ENCODE measurements at places on chromosomes 11 and 22.

- no peak for DNase-seq
Measured at GRCh38 chr11:16397390-16397789, 41.0 kb upstream of the SOX6 start.

- no peak for DNase-seq
Measured at GRCh38 chr22:48522271-48522670, 1305.4 kb downstream of the BRD1 start.

DNA sequence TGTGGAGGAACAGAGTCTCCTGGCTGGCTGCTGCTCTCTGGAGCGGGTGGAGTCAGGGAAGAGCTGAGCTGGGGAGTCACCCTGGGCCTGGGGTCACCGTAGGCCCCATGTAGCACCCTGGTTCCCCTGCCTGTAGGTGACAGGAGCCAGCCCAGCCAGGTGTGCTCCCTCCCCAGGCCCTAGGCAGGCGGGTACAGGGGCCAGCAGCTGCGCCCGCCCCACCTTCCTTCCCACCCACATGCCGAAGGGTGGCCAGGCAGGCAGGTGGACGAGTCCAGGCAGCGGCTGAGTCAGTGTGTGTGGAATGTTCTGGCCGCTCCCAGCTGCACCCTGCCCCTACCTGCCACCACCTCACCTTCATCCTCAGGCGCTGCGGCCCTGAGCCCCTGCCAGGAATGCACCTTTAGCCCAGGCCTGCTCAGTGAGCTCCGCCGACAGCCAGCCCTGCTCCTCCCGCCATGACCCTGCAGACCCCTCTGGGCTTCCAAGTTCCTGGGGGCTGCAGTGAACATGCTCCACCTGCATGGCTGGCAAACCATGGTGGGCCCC, 654 bp upstream of the SYT8 start:
- no peak for DNase-seq

DNA sequence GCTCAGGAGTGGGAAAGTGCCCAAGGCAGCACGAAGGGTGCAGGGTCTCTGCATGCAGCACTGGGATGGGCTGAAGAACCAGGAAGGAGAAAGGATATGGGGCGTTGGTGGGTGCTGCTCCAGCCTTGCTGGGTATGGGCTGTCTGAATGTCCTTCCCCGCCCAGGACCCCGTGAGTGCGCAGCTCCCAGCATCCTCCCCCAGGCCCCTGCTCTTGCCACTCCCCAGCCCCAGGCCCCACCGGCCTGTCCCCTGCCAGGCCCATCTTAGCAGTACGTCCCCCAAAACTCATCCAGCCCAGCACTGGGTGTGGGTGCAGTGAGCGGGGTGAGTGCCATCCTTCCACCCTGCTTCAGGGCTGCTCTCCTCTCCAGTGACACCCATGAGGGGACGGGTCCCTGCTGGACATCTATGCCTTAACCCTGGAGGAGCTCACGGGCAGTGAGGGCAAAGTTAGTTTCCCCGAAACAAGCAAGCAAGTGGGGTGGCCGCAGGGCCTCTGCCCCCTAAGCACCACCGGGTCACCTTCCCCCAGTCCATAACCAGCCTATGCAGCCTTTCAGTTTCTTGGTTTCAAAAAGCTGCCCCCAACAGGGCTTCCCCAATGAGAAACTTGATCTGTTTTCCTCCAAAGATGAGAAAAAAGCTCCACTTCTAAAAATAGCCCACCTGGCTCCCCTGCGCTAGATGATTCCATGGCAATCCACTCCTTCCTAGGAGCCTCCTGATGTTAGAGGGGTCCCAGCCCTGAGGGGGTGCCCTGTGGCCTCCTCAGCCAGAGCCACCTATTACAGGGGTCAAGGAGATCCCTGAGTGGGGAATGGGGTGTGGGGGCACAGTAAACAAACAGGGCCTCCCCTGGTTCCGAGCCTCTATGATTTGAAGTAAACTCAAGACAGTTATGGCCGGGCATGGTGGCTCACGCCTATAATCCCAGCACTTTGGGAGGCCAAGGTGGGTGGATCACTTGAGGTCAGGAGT, 103.8 kb downstream of the MORC2 start:
- DNase-seq = no peak

GRCh38 chr22:32477596-32477995, 3.0 kb downstream of the FBXO7 start:
- DNase-seq = no peak

- DNase-seq = no peak
Measured at GRCh38 chr11:62726915-62727164, 417 bp downstream of the HNRNPUL2 start.

- no peak for DNase-seq
Measured at GRCh38 chr22:24185001-24185500, 3.8 kb downstream of the SUSD2 start.

GRCh38 chr11:2320568-2321310, 18.9 kb downstream of the TSPAN32 start:
- DNase-seq = no peak

- DNase-seq = no peak
Measured at GRCh38 chr11:61422226-61422625, 7.5 kb downstream of the CPSF7 start.

DNA sequence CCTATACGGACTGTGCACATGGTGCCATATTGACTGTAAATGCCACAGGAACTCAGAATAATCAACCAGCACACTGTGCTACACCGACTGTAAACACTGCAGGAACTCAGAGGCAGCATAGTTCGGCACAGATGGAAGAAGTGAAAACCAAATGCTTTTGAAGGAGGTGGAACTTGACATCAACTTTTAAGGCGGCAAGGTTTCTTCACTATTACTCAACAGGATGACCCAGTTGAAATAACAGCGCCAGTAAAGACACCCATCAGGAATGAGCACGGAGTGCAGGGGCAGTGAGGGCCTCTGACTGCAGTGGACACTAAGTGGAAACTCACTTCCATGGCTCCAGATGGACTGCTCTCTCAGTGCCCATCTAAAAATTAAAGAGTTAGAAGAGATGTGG, 15.7 kb downstream of the TESMIN start:
- no peak for DNase-seq

- no peak for DNase-seq
Measured at GRCh38 chr11:91396236-91397133, 828.1 kb upstream of the FAT3 start.

- DNase-seq = peak; percentile 21
Measured at GRCh38 chr22:26461188-26461810, 22.3 kb downstream of the HPS4 start.

- no peak for DNase-seq
Measured at GRCh38 chr11:126008956-126009355, 53.7 kb downstream of the CDON start.

DNA sequence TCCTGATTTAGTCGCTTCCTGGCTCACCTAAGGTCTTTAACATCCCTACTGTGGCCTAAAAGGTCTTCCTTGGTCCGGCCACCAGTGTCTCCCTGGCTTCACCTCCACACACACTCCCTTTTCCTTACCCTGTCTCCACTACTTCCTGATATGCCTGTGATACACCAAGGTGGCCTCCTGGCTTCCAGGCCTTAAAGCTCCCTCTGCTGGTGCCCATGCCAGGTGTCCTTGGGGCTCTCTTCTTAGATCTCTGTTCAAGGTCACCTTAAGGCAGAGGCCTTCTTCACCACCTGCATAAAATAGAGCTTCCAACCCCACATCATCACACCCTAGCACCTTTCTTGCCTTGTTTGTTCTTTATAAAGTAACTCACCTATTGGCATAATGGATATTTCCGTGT, 787.7 kb downstream of the NTM start:
- no peak for DNase-seq

GRCh38 chr22:19800761-19801244, 40.2 kb downstream of the TBX1 start:
- no peak for DNase-seq

- DNase-seq = no peak
Measured at GRCh38 chr11:133206313-133207005, 325.8 kb downstream of the OPCML start.

- DNase-seq = peak; percentile 16
Measured at GRCh38 chr11:102453302-102453695, 734 bp upstream of the TMEM123 start.

DNA sequence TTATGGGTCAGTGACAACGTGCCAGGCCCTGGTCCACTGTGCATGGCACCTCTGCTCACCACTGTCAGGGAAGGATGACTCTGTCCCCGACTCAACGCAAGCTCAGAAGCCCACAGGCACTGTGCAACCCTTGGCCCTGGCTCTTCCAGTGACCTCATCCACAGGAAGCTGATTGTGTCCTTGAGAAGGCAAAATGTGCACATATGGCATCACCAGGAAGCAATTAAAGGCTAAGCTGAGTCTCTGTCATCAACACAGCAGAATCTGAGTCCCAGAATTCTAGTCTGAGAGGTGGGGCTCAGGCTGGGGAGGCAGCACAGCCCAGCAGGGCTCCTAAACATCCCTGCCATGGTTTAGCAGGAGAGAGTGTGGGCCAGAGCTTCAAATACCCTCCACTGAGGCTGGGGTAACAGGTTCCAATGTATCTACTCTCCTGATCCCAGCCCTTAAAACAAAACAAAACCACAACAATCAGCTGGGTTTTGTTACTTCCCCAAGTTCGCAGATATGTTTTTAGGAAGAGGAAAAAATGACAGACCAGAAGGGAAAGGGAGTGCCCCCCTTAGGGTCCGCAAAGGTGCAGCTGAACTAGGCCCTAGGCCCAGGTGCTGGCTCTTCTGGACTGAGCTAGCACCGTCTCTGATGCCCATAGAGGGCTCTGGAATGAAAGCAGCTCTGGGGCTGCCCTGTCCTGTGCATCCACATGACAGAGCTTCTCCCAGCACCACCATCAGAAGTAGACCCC, 33.5 kb upstream of the GNAZ start:
- DNase-seq = no peak

- DNase-seq = no peak
Measured at GRCh38 chr22:19555651-19556050, 31.4 kb upstream of the CLDN5 start.

- DNase-seq = no peak
Measured at GRCh38 chr11:106581399-106581798, 436.9 kb downstream of the GUCY1A2 start.

GRCh38 chr11:3916962-3917361, 61.5 kb downstream of the STIM1 start:
- no peak for DNase-seq

DNA sequence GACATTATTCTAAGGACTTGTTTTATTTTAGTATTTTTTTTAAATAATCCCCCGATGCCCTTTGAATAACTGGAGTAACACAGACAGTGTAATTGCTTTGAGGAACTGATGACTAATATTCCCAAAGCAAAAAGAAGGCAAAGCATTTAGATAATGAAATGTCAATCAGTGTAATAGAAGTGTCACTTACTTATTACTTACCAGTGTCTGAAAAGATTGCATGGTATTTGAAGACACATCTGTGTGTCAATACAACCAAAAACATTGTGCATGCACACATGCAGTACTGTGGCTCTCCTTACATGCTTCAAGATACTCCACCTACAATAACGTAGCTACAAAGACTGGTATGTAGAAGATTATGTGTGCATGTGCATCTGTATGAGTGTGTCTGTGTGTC, 264.0 kb upstream of the ANO5 start:
- no peak for DNase-seq

All from CD4-positive, alpha-beta T cell treated with Interleukin-6 at 100 ng/mL for 8 hours (primary cell).